ENCODE measurements at places on chromosomes 3 and 15. TPM values are rescaled to one million over a fixed set of nuclear protein-coding genes. Genes with fewer than 3 reads are reported as not detected.

DNA sequence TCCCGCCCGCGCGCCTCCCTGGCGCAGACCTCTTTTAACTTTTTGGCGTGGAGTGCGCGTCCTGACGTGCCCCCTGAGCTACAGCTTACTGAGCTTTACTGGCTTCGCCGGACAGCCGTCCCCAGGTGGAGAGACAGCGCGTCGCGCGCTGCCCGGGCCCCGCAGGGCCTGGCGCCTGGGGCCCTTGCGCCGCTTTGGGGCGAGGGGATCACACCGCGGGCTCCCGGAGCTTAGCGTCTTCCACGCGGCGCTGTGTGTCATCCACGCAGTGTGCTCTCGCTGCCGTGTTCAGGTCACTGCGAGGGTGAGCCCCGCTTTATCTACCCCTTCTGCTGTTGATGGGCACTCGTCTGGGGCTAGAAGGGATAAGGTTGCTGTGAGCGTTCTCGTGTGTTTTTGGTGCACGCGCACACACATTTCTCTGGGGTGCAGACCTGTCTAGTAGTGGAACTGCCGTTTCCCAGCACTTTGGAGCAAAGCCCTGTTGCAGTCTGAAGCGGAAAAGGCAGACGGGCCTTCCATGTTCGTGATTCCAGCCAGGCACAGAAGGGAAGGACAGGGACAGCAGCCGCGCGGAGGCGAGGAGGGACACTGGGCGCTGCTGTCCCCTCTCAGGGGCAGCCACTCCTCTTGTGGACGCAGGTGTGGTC lies 33.1 kb upstream of the ALDH1L1 start:
- DNase-seq, result no peak

DNA sequence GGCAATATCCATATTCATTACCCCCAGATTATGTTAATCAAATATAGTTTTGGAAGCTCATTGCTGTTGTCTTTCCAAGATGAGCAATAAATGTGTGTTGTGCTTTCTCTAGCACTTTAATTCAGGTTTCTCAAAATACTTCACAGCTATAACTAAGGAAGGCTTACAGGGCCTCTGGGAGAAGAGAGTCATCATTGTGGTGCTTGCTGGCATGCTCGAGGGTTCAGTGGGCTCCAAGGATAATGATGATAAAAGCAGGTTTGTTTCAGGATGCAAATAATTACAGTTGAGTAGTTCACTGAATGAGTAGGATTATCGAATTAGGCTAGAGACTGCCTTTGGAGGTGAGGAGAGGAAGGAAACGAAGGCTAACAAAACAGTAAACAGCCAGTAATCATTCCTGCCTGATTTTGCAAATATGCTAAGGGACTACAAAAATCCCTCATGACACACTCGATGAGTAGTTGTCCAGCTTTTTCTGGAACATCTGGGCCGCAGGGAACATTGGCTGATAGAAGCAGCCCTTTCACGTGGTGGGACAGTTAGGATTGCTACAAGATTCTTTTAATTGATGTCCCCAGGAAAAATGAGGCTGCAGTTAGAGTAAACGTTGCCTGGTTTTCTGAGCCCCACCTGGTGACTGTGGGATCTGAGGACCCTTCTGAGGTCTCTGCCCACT lies 54.1 kb downstream of the SLC7A14 start:
- DNase-seq, result no peak

- no peak for DNase-seq
Measured at GRCh38 chr15:47415539-47415971, 301.8 kb upstream of the SEMA6D start.

DNA sequence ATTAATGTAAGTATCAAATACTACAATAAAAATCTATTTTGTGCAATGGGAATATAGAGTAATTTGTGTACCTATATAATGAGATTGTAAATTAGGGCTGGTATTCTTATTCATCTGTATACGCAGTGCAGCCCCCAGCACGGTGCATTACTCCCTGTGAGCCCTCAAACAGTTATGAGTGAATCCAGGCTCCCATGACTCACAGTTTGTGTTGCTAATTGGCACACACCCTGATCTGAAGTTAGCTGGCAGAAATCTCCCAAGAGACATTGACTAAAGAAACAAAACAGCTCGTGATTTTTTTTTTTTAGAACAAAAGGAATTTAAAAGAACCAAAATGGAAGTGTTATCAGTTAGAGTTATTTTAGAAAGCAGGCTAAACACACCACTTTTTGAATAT lies 15.7 kb downstream of the GK5 start:
- DNase-seq, result no peak

DNA sequence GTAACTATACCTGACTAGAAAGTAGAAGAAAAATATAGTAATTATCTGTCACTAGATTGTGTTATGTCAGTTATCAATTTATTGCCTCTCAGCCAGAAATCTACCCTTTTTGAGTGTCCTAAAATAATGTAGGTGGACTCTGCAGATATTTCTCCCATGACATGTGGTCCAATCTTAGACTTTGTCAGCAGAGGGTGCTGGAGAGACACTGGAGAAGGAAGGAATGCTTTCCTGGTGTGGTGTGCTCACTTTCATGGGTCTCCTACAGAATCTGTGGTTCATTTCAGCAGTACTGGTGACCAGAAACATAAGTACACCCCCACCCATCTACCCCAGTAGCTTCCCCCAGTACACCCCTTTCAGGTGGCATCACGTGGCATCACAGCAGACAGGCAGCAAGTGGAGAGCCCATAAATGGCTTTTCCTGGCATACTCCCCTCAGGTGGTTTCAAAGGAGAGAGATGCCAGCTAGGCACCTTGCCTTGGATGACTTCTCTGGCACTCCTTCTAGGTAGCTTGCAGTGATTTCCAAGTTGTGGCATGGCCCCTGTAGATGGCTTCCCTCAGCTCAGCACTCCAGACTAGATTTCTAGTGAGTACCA lies 114.7 kb downstream of the GADL1 start:
- DNase-seq, result peak; percentile 37

GRCh38 chr3:162285259-162285658 lies 788.7 kb downstream of the OTOL1 start:
- no peak for DNase-seq

DNA sequence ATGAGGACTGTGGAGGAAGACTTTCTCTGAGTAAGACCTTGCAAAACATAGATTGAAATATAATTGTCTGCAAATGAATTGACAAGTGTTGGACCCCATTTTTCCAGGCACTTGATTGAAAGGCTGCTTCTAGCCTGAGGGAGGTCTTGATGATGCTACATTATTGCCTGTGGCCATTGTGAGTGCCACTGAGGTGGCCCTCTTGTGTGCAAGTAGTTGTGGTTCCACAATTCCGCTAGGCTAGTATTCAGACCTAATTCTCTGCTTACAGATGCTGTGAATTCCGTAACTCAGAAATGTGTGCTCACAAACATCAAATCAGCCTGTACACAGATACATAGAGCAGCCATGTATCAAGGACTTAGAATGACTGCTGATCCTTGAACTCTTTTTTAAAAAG lies 34.7 kb downstream of the FNDC3B start:
- DNase-seq, result no peak

DNA sequence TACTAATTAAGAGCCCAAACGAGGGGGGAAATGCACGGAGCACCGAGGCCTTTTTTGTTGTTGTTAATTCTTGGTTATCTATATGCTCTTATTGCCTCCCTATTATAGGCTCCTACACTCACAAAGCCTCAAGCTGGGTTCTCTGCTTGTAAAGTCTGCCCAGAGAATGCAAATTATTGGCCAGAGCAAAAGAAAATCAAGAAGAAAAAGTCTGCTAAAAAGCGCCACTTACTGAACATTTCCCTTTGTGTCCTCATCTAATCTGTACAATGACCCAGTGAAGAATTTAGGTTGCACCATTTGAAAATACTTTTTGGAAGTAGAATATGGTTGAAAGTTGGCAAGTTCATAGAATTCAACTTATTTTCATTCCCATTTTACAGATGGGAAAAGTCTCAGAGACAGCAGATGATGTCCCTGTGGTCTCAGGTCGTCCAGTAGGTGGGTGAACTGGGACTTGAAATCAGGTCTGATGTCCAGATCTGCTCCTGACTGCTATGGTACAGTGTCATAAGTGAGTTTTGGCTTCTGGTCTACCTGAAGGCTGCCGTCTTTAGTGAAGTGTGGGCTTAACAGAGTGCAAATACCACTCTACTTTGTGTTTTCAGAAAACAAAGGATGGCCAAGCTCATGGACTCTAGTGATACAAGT lies 1.1 kb upstream of the TNFAIP8L3 start:
- DNase-seq, result no peak

- no peak for DNase-seq
Measured at GRCh38 chr3:10950476-10951294, 41.9 kb upstream of the SLC6A1 start.

DNA sequence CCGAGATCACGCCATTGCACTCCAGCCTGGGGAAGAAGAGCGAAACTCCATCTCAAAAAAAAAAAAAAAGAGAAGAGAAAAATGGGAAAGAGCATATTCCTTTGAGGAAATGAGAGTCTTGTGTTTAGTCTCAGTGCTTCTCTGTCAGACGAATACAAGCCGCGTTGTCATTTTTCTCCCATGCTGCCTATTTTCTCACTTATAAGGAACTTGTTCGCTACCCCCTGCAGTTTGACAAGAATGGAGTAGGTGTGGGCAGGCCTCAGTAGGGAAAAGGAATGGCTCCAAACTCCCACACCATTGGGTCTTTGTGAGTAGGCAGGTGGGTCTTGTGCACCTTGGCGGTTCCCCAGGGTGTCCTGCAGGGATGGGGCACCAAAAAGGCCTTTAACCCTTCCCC lies 6.5 kb downstream of the GPR160 start:
- peak; percentile 18 for DNase-seq

- no peak for DNase-seq
Measured at GRCh38 chr15:91345736-91346135, 245.7 kb downstream of the SV2B start.

- DNase-seq, result no peak
Measured at GRCh38 chr3:66744986-66745385, 244.2 kb upstream of the LRIG1 start.

GRCh38 chr3:74447221-74447620 lies 167.2 kb downstream of the CNTN3 start:
- no peak for DNase-seq

DNA sequence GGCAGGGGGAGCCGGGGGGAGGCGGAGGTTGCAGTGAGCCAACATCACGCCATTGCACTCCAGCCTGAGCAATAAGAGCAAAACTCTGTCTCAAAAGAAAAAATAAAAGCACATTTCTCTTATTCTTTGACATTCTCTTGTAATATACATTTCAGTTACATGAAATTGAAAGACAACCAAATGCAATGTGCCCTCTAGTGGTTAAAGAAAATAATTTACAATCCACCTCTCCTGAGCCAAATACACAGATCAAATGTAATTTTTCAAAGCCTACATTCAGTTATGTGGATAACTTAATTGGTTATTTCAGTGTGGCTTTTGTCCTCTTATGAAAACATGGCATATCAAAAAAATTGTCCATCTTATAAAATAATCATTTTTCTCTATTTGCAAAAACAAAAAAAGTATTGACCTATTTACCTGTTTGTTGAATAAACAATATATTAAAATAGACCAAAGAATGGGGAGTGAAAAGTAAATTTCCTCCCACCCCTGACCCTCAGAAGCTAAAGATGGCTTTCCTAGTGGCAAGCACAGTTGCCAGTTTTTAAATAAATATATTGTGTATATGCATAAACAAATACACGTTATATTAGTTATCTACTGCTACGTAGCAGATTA lies 14.2 kb upstream of the U2SURP start:
- DNase-seq, result peak; percentile 7

- DNase-seq, result peak; percentile 37
Measured at GRCh38 chr3:72990701-72991395, 5.8 kb upstream of the PPP4R2 start.

GRCh38 chr3:28924744-28925360 lies 356.0 kb upstream of the RBMS3 start:
- DNase-seq, result no peak

- no peak for DNase-seq
Measured at GRCh38 chr3:8887435-8888300, 75.6 kb downstream of the RAD18 start.

DNA sequence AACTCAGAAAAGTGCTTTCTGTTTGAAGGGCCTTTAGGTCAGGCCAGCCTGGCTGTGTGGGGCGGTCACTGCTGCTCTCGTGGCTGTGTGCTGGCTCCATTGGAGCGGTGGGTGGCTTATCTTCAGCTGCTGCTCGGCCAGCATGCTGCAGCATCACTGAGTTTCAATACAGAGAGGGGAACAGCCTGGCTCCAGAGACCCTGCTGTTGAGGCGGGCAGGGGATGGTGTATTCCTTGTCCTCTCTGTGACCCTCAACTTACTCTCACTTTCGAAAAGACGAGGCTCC lies 248.5 kb upstream of the ONECUT1 start:
- no peak for DNase-seq

- DNase-seq, result no peak
Measured at GRCh38 chr3:124043023-124043422, 51.1 kb upstream of the ROPN1 start.

GRCh38 chr3:45325676-45326075 lies 62.7 kb upstream of the LARS2 start:
- DNase-seq, result no peak

DNA sequence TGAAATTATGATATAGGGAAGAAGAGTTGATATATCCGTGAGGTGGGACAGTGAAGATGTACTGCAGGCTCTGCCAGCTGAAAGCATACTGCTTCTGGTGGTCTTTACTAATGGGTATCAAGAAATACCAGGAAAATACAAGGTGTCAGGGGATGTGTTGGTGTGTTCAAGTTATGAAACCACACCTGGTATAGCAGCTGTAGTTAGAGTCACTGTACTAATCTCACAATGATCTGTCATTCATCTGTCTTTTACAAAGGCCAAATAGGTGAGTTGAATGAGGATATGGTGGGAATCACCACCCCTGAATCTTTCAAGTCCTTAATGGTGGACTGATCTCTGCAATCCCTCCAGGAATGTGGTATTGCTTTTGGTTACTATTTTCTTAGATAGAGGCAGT lies 152.7 kb downstream of the NFKBIZ start:
- DNase-seq, result no peak

- DNase-seq, result no peak
Measured at GRCh38 chr15:73442968-73443367, at the start of gene REC114. Gene REC114, plus strand, starts transcription at chr15:73443164. Its CDS starts 22 bp downstream, at chr15:73443186.

DNA sequence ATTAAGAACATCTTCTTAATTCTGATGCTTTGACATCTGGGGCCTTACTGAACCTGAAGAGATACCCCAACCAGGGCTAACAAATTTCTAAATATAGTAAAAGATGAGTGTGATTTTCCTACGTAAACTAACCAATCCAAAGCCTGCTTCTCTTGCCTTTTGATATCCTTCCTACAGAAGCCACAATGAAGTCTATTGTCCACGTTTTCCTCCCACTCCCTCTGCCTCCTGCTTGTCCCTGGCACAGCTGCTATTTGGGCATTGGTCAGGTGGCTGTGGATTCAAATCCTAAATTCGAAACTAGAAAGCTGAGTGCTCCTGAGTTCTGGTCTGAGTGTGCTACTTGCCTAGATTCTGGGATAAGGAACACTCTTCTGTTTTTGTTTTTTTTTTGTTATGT lies 17.4 kb upstream of the MKRN3 start:
- DNase-seq, result no peak

TYRO3 gene
- polyA plus RNA-seq, result 0.09 TPM

TPRG1 gene
- polyA plus RNA-seq, result 0.55 TPM

CELSR3 gene
- not detected for polyA plus RNA-seq

TM4SF1 gene
- polyA plus RNA-seq, result not detected

DLL4 gene
- not detected for polyA plus RNA-seq

SPATA12 gene
- polyA plus RNA-seq, result 0.07 TPM

CCR9 gene
- not detected for polyA plus RNA-seq

SSUH2 gene
- polyA plus RNA-seq, result not detected

LDHAL6B gene
- not detected for polyA plus RNA-seq

SMCO1 gene
- polyA plus RNA-seq, result not detected

ITPKA gene
- 0.14 TPM for polyA plus RNA-seq

GRIP2 gene
- polyA plus RNA-seq, result not detected

TGM5 gene
- not detected for polyA plus RNA-seq

All from CD14-positive monocyte (primary cell).